ENCODE measurements at places on chromosomes 3 and 15.
A peak's percentile ranks its signal among the peaks of the same experiment; 100 is the strongest.

GRCh38 chr3:134795746-134796280 lies 753 bp downstream of the EPHB1 start:
- DNase-seq, result no peak

- no peak for DNase-seq
Measured at GRCh38 chr3:4642611-4643010, 149.5 kb downstream of the ITPR1 start.

GRCh38 chr3:180594631-180595558 lies 7.1 kb upstream of the TTC14 start:
- DNase-seq, result no peak

DNA sequence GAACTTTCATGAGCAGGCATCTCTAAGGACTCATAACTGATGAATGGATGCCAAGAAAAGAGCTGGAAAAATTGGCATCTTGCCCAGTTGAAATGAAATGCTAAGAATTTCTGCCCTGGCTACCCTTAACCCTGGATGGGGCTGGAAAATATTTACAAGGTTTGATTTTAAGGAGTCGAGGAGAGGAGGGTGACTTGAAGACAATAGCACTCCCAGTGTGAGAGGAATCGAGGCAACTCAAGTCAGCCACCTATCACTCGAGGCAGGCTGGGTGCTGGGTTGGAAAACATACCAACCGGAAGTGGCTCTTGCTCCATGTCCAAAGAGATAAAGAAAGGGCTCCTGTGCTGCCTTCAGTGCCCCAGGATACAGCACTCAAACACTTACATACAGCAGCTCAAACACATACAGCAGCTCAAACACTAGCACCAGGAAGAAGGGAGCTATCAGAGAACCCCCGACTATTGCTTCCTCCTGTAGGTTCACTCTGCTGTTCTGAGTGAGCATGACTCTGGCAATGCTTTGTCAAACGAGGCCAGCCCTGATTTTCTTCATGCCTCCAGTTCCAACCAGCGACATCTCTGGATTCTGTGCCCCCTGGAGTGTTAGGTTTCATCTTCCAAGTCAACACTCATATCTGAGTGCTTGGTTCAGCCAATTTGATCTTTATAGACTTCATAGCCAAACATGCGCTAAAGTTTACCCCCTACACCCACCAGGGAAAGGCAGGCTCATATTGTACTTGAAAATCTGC lies 4.9 kb downstream of the PRICKLE2 start:
- DNase-seq, result no peak

DNA sequence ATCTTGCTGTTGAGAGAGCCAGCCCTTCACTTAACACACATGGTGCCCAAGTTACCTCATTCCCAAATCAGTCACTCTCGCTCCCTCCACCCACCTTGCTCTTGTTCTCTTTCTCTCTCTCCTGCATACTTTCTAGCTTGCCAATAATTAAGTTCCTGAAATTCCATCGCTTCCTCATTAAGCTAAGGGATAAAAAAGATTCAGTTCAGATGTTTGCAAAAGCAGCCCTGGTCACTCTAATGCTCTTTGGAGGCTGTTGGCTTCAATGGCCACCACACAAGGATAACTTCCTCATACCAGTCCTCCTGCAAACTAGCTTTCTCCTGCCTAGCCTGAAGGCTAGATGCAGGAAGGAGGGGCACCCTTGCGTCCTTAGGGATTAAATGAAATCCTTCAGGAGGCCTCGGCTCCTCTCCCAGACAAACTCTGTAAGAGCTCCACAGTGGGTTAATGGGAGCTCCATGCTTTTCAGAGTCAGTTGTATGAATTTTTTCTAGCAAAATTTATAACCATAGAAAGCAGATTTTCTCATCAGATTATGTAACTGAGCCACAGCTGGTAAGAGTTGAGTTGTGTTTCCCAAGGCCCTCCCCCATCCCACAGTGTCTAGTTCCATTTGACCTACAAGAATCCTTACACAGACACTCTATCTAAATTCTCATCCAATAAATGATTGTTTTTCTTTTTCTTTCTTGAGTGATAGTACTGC lies 176.6 kb upstream of the TRIM42 start:
- no peak for DNase-seq

DNA sequence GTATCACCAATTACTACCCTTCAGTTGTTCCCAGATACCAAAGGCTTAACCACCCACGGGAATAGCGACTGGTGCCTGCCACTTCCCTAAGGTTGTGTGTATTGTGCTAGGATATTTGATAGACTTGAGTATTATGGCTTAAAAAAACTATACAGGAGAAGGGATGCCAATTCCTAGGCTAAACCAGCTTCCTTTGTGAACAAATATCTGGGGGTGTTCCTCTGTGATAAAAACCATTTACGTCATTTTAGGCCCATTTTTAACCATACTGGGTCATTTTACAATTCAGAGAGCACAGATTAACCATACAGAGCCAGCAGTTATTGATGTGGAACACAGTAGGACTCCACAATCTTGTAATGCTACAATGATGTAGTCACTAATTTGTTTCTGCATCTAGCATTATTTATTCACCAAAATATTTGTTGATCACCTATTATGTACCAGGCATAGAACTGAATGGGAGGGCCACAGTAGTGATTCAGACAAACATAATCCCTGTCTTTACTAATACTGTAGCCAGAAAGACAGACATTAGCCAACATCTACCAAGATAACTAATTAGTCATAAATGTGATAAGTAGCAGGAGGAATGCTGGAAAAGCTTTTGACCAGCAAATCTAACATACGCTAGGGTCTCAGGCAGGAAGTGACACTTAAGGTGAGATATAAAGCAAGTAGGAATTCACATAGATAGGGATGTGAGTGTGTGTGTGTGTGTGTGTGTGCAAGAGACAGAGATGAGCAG lies 184.8 kb downstream of the MECOM start:
- DNase-seq, result no peak

- DNase-seq, result no peak
Measured at GRCh38 chr3:64166584-64167162, 58.6 kb downstream of the PRICKLE2 start.

GRCh38 chr15:88262064-88262463 lies 5.5 kb upstream of the NTRK3 start:
- DNase-seq, result no peak

GRCh38 chr15:74992619-74993018 lies 2.7 kb upstream of the SCAMP5 start:
- no peak for DNase-seq

DNA sequence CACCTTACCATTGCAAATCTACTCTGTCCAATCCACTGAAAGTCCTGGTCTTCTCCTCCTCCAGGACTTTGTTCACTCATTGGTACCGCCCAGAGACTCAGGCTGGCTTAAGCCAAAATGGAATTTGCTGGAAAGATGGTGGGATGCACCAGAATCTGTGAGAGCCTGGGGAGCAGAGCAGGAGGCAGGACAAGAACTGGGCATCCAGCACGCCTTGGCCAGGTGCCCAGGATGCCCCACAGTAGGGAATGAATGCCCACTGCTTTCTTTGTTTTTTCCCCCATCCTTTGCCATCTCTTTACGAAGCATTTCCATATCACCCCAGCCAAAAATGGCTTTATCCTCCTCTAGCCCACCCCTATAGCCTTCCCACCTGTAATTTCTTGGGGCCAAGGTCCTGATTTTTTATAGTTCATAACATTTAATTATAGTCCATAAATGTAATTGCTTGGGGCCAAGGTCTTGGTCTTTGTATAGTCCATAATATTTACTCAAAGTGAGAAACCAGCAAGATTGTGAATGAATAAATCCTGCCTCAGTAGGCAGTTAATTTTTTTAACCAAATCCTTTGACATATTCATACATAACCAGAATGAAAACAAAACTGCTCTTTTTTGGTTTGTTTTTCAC lies 23.3 kb upstream of the IREB2 start:
- no peak for DNase-seq

- DNase-seq, result no peak
Measured at GRCh38 chr3:126827121-126827520, 123.1 kb downstream of the CHCHD6 start.

- no peak for DNase-seq
Measured at GRCh38 chr15:96338074-96338765, 7.7 kb downstream of the NR2F2 start.

- no peak for DNase-seq
Measured at GRCh38 chr3:156246961-156247725, 126.8 kb downstream of the KCNAB1 start.

- DNase-seq, result no peak
Measured at GRCh38 chr3:13689373-13690260, 140.7 kb downstream of the FBLN2 start.

GRCh38 chr3:117630469-117630868 lies 920.9 kb downstream of the TUSC7 start:
- peak; percentile 3 for DNase-seq

DNA sequence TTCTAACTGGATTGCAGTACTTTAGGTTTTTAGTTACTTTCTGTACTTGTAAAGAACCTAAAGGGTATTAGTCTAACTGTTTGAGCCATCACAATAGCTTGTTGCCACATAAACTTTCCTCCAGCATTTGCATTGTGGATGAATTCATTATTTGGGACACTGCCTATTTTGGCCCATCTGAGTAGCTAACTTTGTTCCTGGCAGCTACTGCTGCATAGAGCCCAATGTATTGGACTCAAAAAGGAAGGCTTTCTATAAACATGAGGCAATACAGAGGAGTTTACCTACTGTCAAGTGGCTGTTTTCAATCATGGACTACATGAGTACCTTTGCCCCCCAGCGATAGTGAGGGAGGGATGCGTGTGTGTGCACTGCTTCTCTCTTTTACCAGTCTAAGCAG lies 1.9 kb downstream of the ROBO2 start:
- no peak for DNase-seq

DNA sequence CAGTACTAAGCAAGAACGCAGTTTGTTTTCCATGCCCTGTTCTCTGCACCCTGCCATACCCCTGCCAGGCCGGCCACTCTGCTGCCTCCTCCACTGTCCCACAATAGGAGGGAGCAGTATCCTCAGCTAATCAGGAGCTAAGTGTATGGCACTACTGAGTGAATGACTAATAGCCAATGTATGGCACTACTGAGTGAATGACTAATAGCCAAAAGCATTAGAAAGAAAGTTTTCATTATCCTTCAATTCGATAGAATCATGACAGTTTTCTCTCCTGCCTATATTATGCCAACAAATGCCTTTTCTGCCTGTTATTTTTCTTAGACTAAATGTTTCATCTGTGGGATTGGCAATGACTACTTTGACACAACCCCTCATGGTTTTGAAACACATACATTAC lies 107.5 kb upstream of the CHRM5 start:
- no peak for DNase-seq

DNA sequence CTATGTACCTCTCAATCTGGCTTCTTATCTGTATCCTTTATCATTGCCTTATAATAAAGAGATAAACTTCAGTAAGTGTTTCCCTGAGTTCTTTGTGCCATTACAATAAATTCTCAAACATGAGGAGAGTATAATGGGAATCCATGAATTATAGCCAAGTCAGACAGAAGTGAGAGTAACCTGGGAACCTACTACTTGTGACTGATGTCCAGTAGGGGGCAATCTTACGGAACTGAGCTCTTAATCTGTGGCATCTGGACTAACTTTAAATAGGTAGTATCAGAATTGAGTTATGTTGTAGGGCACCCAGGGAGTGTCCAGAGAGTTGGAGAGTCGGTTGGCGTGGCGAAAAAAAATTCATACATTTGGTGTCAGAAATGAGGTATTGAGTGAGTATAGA lies 542.6 kb downstream of the ZBBX start:
- no peak for DNase-seq

GRCh38 chr3:182728238-182728637 lies 65.1 kb upstream of the ATP11B start:
- no peak for DNase-seq

GRCh38 chr3:171163101-171164066 lies 136.9 kb upstream of the SLC2A2 start:
- DNase-seq, result no peak

- DNase-seq, result no peak
Measured at GRCh38 chr3:129434140-129434539, 5.6 kb downstream of the MBD4 start.

DNA sequence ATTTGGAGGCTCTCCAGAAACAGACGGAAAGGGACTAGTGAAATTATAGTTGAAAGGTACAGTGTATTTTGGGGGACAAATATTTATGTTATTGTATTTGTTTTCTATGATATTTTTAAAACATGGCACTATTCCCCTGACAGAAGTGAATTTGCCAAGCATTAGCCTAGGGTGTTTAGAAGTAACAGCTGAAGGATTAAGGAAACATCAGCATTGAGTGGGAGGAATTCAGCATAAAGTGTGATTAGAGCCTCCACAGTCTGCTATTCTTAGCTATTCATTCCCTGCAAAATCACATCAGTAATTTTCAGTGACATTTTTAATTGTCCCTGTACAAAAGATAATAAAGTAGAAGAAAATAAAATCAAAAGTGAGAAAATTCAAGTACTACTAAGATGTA lies 231.4 kb downstream of the ROBO2 start:
- DNase-seq, result no peak

All from fibroblast of skin of left biceps (primary cell).